Psoas muscle (tissue), 8 donors: ENCODE measurements at places on chromosomes 11 and 22. TPM values are rescaled to one million over a fixed set of nuclear protein-coding genes. Genes with fewer than 3 reads are reported as not detected.

GRCh38 chr22:47280301-47280700, 517.9 kb downstream of the TBC1D22A start:
- no peak for DNase-seq

- peak; percentile 99 for DNase-seq
These were observed at the start of gene STIP1 for GRCh38 chr11:64185693-64186491. Gene STIP1, plus strand, starts transcription at chr11:64186171. Its CDS starts 91 bp downstream, at chr11:64186262.

Gene IFITM10
- polyA plus RNA-seq, result 0.83 TPM

Gene TRIM6
- polyA plus RNA-seq, result 0.28 TPM

GRCh38 chr22:24405631-24406321, 21.6 kb upstream of the ADORA2A start:
- DNase-seq, result no peak

- DNase-seq, result no peak
These were observed 11.1 kb upstream of the OSM start for GRCh38 chr22:30277547-30278344.

Gene C11orf87
- 0.01 TPM for polyA plus RNA-seq

Gene ZNF280B
- polyA plus RNA-seq, result 0.09 TPM
